Activated CD4-positive, alpha-beta T cell treated with anti-CD3 and anti-CD28 coated beads, Interleukin-2, amount 50 U/mL, for 4 hours (primary cell): ENCODE measurements at places on chromosomes 12 and 14.

DNA sequence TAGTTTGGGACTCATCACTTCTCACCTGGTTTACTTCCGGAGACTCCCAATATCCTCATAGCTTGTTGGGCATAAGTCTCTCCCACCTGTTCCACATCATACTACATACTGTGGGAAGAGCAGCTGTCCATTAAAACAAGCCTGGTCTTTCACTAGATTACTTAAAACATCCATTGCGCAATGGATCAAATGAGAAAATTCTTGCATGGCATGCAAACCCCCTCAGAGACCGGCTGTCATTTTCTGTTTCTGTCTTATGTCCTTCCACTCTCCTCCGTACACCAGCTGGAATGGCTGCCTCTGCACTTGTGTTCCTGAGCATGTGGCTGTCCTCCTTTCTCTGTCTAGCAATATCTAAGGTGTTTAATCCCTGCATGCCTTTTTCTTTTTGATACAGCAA, 265.6 kb downstream of the TMEM117 start:
- no peak for DNase-seq

DNA sequence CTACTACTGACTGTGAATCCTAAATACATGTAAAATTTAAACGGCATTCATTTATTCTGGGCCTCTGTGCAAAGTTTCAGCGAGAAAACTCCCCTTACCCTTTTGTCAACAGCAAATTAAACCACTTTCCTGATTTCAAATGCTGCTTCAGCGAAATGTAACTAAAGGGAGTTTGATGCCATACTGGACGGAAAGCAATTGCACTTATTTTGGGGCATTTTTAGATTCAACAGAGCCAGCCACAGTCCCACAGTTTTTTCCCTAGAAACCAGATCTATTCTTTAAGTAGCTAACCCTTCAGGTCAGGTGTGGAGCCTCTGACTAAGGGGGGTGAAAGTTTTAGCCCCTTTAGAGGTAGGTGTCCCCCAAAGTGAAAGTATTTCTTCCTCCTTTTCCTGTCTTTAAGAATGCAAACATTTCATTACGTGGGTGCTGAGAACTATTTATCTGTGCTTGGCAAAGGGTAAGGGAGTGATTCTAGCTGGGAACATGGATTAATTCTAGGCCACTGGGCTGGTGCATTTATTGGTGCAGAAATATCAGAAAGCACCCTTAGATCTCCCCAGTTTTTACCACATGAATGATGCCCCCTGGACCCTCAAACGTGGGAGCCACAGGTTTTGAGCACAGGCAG, 72.7 kb downstream of the SPTB start:
- no peak for DNase-seq

DNA sequence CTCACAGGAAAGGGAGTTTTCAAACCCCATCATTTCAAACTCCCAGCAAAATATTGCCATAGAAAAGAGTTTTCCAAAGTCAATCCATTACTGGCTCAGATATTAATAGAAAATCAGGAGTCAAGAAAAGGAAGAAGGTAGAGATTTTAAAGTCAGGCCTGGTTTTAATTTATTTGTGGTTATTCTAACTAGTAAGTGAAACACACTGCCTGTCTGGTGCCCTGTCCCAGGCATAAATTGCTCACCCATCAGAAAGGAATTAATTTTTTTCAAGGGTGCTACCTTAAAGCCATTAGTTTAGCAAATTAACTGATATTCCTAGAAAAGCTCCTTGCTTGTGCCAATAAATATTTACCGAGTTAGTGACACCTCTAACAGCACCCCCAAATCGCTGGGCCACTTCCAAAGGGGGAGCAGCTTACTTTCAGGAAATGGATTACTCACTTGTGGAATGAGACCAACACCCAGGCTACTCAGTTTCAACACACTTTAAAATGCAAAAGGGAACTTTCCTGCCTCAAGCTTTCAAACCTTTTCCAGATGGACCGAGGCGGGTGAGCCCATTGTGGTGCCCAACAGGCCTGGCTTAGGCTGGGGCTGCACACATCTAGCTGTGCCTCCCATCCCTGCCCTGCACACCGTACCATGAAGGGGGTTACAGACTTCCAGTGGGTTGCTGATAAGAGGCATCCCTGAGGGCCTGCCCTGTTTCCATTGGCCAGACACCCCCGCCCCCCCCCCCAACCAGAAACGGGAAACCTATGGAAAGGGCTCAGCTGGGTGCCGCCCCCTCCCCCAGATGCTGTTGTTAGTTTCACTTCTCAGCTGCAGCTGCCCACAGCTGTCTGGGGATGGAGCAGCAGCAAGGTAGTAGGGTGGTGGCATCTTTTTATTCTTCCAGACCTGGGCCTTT, 117.2 kb downstream of the SAMD4A start:
- DNase-seq, result no peak

DNA sequence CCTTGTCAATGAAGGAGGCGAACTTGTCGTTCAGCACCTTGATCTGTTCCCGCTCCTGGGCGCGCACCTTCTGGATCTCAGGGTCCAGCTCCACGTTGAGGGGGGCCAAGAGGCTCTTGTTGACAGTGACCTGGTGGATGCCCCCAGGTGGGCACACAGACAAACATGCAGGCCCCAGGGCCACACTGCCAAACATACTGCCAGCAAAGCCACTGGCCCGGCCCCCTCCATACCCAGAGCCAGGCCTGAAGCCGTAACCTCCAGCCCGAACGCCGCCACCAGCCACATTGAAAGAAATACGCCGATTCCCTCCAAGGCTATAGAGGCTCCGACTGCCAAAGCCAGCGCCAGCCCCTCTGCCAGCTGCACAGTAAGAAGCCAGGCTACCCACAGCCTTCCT, 337 bp downstream of the KRT74 start:
- no peak for DNase-seq

GRCh38 chr12:61044766-61045165, 1215.4 kb upstream of the USP15 start:
- no peak for DNase-seq
